ENCODE measurements at places on chromosomes 6 and 20.
A peak's percentile ranks its signal among the peaks of the same experiment; 100 is the strongest.

GRCh38 chr6:99393366-99393697, 663 bp downstream of the COQ3 start:
- no peaks in the 10 kb centered on the region for H3K4me1 ChIP-seq
- peak overlapping the region; percentile 47 for H3K27ac ChIP-seq
- no peaks in the 10 kb centered on the region for H3K36me3 ChIP-seq
- no peak for DNase-seq
- no peaks in the 10 kb centered on the region for H3K27me3 ChIP-seq

- H3K36me3 ChIP-seq = no peaks in the 10 kb centered on the region
- no peaks in the 10 kb centered on the region for H3K27me3 ChIP-seq
- no peak overlapping the region for H3K4me3 ChIP-seq
- no peak for DNase-seq
These were observed 2.6 kb upstream of the CENPW start for GRCh38 chr6:126337323-126337722.

DNA sequence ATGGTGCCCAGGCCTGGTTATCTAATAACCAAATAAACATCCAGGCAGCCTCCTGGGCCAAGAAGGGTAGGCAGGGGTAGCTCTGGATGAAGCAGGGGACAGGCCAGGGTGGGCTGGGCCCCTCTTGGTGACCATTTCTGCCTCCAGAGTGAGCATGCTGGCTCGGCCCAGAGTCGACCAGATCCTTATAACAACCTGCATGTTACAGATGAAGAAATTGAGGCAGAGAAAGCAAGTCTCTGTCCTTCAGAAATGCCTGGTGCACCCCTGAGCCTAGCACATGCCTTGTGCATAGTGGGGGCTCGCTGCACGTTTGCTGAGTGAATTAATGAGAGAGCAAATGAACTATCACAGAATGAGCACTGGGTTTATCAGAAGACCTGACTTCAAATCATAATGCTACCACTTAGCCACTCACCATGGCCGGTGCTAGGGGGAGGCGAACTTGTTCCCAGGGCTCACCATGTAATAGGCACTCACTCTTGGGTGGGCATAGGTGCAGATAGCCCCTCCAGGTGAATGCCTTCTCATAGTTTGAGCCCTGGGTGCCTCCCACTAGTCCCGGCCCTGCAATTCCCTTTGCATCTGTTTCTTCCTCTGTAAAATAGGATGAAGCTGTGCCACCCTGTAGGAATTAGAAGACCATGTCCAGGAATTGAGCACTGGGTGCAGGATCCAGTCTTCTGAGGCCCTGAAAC, 3.8 kb upstream of the APCDD1L start:
- no peak overlapping the region for H3K27ac ChIP-seq
- no peaks in the 10 kb centered on the region for H3K36me3 ChIP-seq
- H3K4me1 ChIP-seq = no peaks in the 10 kb centered on the region
- no peak overlapping the region for H3K4me3 ChIP-seq
- H3K27me3 ChIP-seq = peaks cover 5% of the 10 kb centered on the region

GRCh38 chr6:16236009-16236501, 2.3 kb upstream of the GMPR start:
- peaks cover 7% of the 10 kb centered on the region for H3K27me3 ChIP-seq
- H3K4me3 ChIP-seq = no peak overlapping the region

GRCh38 chr6:81998432-81998831, 246.0 kb upstream of the TENT5A start:
- no peak overlapping the region for H3K27ac ChIP-seq
- H3K4me3 ChIP-seq = no peak overlapping the region
- H3K36me3 ChIP-seq = no peaks in the 10 kb centered on the region

DNA sequence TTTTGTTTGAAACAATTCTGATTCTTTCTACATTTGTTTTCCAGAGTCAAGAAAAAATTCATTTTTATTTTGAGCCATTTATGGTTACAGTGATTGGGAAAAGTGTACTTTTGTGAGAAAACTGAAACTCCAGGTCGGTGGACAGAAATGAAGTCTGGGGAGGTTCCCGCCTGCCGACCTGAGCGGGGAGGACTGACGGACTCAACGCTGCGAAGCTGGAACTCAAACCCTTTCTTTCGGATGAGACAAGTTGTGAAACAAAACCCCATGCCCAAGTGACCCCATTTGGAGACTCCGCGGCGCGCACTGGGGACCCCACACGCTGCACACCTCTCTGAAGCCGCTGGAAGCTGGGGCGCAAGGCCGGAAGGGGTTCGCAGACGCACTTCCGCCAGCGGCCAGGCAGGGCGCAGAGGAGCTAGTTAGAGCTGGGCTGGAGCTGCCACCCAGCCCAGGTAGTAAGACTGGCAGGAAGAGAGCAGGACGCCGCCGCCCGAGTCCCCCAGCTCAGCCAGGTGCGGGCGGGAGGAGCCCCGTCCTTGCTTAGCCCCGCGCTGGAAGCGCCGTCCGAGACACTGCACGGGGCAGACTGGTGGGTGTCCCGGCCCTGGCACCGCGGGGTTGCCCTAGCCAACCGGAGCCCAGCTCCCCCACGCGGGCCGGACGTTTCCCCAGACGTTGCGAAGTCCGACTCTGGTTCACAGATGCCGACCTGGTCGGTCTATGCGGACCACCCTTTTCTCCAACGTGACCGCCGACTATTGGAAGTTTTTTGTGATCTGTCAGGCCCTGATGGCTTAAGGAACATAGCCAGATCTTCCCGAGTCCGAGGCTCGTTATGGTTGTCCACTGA, 19.8 kb upstream of the ZSCAN16 start:
- peaks cover 5% of the 10 kb centered on the region for H3K4me1 ChIP-seq
- no peaks in the 10 kb centered on the region for H3K27me3 ChIP-seq
- peak overlapping the region; percentile 58 for H3K27ac ChIP-seq

GRCh38 chr20:23156842-23157423, 70.8 kb upstream of the CD93 start:
- H3K27ac ChIP-seq = no peak overlapping the region

DNA sequence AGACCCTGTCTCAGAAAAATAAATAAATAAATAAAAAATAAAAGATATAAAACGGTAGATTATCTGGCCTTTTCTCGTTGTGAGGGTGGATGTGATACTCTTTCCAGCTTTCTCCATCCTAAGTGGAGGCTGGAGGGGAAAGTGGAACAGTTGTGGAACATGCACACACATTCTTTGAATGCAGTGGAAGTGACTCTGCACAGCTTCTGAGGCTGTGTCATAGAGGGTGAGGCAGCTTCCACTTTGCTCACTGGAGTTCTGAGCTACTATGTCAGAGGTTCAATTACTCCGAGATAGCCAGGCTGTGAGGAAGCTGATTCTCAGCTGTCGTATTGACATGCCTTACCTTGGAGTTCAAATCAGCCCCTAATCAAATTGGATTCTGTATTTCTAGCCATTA, 82.2 kb downstream of the CHMP4B start:
- H3K4me3 ChIP-seq = no peak overlapping the region
- H3K36me3 ChIP-seq = no peaks in the 10 kb centered on the region

GRCh38 chr6:82711105-82711827, 347.6 kb downstream of the TPBG start:
- no peaks in the 10 kb centered on the region for H3K36me3 ChIP-seq
- H3K27ac ChIP-seq = no peak overlapping the region
- H3K27me3 ChIP-seq = no peaks in the 10 kb centered on the region
- DNase-seq = no peak

- H3K27me3 ChIP-seq = no peaks in the 10 kb centered on the region
- H3K36me3 ChIP-seq = peaks cover 11% of the 10 kb centered on the region
- peak overlapping the region; percentile 95 for H3K27ac ChIP-seq
- peak overlapping the region; percentile 88 for H3K4me3 ChIP-seq
- H3K4me1 ChIP-seq = peaks cover 31% of the 10 kb centered on the region
These were observed 745 bp upstream of the AGPAT1 start for GRCh38 chr6:32176476-32177182.

- no peak overlapping the region for H3K4me3 ChIP-seq
- no peak overlapping the region for H3K27ac ChIP-seq
- no peaks in the 10 kb centered on the region for H3K27me3 ChIP-seq
These were observed 106.3 kb downstream of the RNF144B start for GRCh38 chr6:18493382-18493891.

GRCh38 chr20:58239216-58239615, 10.8 kb upstream of the ANKRD60 start:
- no peaks in the 10 kb centered on the region for H3K4me1 ChIP-seq
- no peak for DNase-seq
- H3K4me3 ChIP-seq = no peak overlapping the region
- H3K36me3 ChIP-seq = no peaks in the 10 kb centered on the region

Data from effector memory CD4-positive, alpha-beta T cell (primary cell).